NCI-H524 (cell line): ENCODE measurements at places on chromosomes 1 and 21.

DNA sequence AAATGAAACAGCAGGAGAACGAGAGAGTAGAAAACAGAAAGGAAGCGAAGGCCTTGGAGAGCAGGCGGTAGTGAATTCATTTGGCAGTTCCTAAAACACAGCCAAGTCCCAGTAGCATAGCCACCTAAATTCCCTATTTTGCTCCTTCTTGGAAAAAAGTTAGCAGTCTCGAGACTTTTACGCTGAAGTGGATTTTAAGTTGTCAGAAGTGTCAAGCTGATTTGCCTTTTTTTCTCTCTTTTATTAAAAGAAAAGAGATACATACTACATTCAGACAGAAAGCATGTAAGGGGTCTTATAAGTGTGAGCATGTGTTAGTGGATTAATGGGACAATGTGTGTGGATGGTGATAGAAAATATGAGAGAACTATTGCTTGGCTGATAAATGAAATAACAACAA, 19.2 kb downstream of the NFIA start:
- DNase-seq, result no peak

DNA sequence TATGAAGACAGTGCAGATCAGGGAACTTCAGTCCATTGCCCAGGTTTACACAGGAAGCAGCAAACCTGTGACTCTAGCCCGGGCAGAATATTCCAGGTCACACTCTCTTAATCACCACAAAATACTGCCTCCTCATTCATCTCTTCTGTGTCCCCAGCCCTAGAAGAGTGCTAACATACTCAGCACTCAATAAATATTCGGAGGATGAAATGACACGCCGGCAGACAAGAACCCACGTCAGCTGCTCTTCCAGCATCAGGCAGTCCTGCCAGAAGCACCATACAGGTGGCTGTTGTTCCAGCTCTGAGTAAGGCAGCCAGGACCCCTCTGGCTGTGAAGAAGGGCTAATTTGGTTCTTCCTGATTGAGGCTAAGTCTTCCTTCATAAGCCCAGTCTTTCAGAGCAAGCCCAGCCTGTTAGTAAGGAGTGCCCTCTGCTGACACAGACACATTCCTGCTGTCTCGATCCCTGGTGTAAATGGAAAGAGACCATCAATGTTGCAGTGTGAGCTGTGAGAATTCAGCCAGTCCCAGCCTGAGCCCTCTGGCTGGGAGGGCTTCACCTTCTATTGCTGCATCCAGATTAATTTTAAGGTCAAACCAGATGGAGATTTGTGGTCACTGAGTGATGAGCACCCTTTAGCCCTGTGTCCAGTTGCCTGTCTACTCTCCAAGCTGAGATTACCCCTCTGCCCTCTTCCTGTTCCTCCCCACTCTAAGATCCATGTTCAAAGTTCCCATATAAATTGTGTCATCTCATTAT, 45.0 kb upstream of the KIRREL1 start:
- DNase-seq, result peak; percentile 28

DNA sequence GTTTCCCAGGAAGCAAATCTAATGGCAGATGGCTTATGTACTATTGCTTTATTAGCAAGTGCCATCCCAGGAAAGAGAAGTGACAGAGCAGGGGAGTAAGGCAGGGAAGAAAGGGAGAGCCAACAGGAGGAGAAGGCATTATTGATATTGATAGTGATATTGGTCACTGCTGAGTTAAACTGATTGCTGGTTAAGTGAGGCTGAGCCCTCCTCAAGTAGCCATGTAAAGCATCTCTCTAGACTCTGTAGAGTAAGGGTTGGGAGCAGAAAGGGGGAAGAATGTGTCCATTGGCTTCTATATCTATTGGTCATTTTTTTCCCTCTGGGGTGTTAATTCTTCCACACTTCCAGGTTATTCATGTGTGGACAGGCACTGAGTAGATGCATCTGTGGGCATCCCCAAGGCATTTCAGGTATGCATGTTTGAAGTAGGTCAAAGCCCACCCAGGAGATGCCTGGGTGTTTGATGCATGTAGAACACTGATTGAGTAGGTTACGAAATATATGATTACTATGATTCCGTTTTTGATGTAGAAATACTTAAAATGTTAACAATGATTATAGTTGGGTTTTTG, 290.5 kb upstream of the DPYD start:
- DNase-seq, result no peak

DNA sequence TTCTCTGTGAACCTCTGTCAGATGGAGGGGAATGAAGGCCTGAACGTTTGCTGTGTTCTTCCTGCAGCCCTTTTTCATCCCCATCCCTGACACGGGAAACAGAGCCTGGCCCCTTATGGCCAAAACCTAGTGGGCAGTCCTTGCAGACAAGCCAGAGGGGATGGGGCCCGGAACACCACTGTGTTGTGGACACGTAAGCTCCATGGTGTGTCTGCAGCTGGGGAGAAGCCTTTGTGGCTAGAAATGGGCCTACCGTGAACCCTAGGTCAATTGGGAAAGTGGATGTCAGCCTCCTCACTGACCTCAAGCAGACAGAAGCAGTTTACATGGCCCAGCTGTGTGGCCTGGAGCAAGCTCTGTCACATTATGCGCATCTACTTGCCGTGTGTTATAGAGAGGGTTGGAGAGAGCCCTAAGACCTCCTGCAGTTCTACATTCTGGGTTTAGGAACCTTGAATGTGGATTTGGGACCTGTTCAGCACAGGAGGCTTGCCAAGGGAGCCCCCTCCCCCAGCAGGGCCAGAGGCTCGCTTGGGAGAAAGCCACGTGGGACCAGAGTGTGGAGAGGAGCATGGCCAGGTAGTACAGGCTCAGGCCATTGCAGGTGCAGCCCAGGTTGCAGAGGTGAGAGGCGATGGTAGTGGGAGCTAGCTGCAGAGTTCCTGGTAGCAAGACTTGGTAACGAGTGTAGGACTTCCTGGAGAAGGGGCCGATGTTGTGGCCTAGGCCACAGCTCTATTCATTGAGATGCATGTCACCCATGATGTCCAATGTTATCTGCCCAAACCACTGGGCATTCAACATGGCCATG, 20.7 kb downstream of the PARS2 start:
- no peak for DNase-seq

GRCh38 chr1:101233495-101233894, 3.3 kb upstream of the S1PR1 start:
- no peak for DNase-seq

DNA sequence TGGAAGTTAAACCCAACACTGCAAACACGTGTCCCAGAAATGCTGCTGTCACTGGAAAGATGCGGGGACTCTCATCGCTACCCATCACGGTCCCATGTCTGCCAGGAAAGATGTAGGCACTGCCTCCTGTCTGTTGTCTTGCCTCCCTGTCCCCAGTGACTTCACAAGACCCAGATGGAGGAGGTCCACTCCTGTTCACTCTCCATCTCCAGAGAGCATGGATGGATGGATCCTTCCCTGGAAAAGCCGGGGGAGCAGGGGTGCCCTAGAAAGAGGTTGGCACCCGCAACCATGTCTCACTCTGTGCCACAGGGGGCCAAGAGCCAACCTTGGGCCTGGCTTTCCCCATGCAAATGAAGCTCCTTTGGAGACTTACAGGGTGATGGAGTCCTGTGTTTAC, 135.5 kb downstream of the GLIS1 start:
- DNase-seq, result no peak

- DNase-seq, result peak; percentile 4
Observed at GRCh38 chr1:218584418-218585155, 239.5 kb downstream of the TGFB2 start.

DNA sequence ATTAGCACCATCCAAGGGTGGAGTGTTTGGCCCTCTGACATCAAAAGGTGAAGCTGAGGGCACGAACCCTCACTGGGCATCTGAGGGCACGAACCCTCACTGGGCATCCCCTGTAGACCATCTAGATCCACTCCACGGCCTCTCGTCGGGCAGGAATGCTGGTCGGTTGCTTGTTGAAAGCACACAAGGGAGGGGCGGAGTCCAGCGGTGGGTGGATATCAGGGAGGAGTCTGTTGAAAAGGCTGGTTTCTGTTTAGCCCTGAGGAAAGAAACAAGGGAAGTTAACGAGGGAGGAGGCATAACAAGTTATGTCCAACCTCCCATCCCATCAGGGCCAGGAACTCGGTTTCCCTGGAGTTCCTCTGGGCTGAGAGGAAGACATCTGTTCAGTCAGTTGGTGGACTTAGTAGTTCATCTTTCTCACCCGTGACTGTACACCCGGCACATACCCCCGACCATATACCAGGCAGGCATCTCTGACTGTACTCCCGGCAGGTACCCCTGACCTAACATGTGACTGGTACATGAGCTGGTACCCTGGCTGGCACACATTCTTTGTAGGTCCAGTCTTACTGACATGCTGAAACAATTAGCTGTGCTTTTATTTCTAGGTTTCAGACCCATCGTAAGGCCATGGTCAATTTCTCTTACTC, 32.1 kb upstream of the PDE9A start:
- no peak for DNase-seq

GRCh38 chr1:228804640-228805413, 69.5 kb downstream of the RHOU start:
- DNase-seq, result no peak

DNA sequence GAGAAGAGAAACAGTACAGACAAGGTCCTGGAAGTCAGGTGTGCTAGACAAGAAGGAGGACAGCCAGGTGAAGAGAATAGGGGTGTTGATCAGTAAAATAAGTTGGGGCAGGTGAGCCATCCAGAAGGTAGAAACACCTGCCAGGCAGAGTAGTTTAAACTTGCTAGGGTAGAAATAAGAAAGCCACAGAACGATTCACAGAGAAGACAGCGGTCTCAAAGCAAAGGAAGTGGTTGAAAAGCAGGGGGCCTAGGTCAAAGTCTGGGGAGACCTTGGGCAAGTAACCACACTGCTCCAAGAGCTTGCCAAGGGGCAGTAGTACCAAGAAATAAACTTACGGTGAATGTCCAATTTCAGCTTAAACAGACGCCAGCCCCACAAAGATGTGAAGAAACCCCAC, 116.6 kb upstream of the PROX1 start:
- no peak for DNase-seq

GRCh38 chr1:204868340-204868700, 2.3 kb upstream of the NFASC start:
- no peak for DNase-seq

GRCh38 chr1:9331558-9332346, 39.1 kb downstream of the SPSB1 start:
- no peak for DNase-seq

- peak; percentile 66 for DNase-seq
Observed at GRCh38 chr1:114669562-114670082, at the start of gene DENND2C. TSS of gene DENND2C (minus strand) at chr1:114670049. CDS start at chr1:114625984, 44,065 bp downstream.

DNA sequence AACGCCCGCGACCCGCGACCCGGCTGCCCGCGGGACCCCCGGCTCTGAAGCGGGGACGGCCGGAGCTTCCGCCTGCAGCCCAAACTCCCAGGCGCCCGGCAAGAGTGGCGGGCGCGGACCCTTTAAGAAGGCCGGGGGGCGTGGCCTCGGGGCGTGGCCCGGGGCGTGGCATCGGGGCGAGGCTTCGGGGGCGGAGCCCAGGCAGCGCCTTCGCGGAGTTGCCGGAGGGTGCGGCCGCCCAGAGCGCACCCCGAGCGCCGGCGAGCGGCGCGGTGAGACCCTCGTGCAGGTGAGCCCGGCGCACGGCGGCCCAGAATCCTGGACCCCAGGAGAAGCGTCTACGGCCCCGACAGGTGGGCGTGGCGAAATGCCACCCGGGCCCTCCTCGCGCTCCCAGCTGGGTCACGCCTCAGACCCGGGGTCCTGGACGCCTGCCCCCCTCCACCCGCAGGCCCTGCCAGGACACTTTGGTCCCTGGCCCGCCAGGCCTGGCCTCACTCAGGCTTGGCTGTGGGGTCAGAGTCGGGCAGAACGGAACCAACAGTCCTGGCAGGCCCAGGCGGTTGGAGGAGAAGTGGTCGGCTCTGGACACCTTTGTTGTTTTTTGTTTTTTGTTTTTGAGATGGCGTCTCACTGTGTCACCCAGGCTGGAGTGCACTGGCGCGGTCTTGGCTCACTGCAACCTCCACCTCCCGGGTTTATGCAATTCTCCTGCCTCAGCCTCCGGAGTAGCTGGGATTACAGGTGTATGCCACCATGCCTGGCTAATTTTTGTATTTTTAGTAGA, 14.4 kb downstream of the RNF223 start:
- DNase-seq, result peak; percentile 73

DNA sequence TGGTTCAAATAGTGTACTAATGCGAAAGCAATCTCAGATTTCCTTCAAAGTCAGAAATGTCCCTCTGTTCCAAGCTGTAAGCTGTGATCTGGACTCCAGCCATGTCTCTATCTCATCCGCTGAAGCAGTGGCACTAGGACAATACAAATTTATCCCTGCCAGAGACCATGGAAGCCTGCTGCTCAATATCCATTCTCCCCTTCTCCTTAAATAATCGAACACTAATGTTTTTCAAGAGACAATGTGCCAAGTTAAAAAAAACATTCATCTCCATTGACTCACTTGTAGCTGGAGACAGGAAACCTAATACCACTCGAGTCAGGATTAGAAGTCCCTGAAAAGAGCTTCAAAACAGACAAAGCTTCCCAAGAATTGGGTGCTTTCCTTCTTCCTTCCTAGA, 38.5 kb upstream of the PGBD5 start:
- DNase-seq, result peak; percentile 80

GRCh38 chr21:44967082-44968047, 27.5 kb downstream of the SLX9 start:
- no peak for DNase-seq

DNA sequence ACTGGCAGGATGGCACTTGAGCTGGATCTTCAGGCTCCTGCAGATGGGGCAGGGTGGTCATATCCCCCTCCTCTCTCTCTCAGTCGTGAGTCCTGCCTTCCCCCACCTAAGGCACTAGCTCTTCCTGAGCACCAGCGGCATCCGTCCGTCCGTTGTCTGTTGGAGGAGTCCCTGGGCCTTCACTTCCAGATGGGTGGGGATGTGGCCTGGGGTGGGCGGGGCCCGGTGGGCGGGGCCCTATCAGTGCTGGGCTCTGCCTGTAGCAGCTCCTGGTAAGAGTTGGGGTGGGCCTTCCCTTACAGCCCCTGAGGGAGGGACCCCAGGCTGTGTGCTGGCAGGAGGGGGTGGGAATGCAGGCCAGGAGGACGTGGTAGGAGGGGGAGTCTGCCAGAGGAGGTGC, 10.3 kb downstream of the LDLRAD2 start:
- no peak for DNase-seq

GRCh38 chr1:33008051-33008914, 28.4 kb downstream of the AK2 start:
- no peak for DNase-seq

GRCh38 chr1:45723248-45723930, 27.1 kb downstream of the IPP start:
- DNase-seq, result no peak

DNA sequence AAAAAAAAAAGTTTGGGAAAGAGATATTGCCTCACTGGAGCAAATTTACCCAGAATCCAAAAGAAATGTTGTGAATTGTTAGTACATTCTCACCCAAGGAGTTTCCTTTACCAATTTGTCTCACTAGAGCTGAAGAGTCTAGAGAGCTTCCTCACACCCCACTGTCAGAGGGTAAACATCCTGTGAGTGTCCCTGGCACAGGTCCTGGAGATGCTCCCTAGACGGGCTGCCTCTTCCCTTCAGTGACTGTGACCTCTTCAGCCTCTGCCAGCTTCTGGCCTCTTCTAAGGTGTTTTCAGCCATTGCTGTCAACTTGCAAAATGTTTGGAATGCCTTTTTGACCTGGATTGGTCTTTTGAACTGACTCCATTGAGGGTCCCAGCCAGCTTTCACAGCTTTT, 159.4 kb downstream of the DHRS3 start:
- no peak for DNase-seq

- no peak for DNase-seq
Observed at GRCh38 chr1:113534130-113534817, 144.0 kb downstream of the MAGI3 start.

- DNase-seq, result no peak
Observed at GRCh38 chr1:23555986-23556634, 3.2 kb downstream of the ID3 start.
